ENCODE measurements at places on chromosomes 2 and 18.

DNA sequence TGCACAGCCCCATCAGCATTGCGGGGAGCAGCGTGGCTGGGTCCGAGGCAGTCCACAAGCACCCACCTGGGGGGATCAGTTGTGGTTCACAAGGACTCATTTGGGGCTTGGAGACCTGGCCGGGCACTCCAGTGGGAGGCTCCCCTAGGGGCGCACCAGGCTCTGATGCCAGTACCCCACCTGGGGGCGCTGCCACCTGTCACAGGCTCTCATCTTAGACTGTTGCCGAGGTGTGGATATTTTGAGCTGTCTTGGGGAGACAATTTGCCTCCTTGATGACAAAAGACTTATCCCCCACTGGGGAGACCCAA lies 3.0 kb downstream of the ADRA2B start:
- no peak for DNase-seq

DNA sequence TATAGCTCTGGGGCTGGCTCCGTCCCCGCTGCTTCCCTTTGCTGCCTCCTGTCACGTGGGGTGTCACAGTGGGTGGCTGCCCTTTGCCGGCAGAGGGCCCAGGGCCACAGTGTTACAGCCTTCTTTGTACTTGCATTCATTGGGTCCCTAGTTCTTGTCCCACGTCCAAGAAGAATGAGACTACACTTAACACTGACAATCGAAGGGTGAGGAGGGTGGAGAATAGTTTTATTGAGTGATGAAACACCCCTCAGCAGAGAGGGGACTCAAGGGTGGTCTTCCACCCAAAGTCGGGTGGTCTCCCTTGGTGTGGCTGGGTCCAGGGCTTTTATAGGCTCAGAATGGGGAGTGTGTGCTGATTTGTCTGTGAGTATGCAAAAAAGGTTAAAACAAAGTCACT lies 1.9 kb downstream of the ATG4B start:
- DNase-seq: no peak

DNA sequence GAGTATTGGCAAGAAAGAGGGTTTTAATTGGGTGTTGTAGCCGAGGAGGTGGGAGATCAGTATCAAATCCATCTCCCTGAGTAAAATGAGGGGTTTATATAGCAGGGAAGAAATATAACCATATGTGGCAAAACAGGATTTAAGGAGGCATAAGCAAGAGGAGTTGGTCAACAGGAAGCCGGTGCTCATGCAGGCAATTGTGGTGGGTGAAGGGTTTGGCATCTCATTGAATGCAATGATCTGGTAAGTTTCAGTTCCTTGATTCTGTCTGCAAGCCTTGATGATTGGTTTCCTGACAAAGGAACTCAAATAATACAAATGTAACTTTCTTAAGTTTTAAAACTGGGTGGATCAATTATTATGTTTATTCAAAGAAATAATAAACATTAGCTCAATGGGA lies 564.4 kb upstream of the LINC00305 start:
- no peak for DNase-seq

GRCh38 chr2:64467096-64467843 lies 13.3 kb downstream of the LGALSL start:
- DNase-seq: no peak

DNA sequence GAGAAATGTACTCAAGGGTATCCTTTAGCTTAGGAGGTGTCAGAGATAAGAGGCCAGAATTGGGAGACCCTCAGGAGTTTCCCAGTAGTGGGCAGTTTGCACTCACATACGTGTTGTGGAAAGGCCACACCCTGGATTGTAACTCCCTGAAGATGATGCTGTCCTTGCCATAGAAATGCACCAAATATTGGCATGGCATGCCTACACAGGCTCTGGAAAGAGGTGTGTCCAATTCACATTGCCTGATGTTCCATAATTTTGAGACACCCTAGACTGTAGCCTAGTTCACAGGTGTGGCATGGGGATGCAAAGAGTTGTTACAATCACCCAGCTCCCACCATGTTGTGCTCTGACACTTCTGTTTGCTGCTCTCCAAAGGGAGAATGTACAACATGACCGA lies 271.9 kb downstream of the CCDC85A start:
- no peak for DNase-seq

DNA sequence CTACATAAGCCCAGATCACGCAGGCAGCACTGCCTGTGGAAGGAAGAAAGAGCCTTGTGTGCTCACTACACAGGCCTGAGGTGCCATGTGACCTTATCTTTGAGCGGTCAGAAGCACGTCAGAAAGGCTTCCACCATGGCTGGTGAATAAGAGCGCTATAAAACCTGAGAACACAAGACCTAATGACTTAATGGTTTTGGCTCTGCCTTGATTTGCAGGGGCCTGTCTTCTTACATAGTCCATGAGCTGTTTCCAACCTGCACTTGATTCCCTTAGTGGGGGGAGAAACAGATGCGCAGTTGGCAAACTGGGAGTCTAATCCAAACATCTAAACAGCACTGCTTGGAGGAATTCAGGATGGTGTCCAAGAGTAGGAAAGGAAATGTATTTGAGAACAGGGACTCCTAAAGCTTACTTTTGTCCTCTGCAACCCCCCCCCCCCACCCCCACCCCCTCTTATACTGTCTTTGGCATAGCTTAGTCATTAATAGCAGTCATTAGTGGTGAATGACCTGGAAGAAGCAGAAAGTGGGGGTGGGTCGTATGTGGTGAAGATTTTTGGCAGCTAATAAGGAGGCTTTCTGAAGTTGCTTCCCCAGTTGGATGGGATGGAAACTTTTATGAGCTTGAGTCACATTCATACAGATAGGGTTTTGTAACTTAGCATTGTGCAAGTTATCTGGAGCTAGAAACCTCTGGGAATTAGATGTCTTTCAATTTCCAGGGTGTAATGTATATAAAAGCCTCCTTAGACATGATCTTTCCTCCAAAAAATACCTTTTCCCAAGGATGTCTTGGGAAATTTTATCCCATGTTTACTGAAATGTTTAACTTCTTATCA lies 454.1 kb downstream of the MEIS1 start:
- no peak for DNase-seq

DNA sequence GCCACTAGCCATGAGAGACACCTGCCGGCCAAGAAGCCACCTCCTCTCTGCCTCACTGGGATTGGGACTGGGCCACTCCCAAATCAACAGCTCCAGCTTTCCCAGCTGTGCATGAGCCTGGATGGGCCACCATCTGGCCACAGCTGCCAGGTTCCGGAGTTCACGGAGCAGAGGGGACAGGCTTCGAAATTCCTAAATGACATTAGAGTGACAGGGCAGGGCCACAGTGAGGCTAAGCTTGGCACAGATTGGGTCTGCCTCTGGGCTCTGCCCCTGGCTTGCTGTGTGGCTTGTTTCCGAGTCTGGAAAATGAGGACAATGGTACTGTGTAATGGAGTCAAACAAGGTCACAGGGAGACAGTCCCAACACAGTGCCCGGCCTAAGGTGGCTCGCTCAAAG lies 6.5 kb downstream of the DIPK1C start:
- DNase-seq: no peak

DNA sequence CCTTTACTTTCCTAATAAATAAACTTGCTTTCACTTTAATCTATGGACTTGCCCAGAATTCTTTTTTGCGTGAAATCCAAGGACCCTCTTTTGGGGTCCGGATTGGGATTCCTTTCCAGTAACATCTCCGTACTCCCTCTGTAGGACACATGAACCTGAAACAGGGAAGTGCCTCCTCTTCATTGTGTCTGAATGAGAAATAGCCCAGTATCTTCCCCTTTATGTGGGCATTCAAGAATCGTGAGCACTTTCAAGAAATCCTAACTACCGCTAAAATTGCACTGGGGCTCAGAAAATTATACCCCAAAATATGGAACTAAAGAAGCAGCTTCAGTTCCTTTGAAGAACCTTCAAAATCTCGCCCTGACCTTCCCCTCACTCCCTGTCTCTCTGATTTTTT lies 7.8 kb upstream of the POMC start:
- no peak for DNase-seq

DNA sequence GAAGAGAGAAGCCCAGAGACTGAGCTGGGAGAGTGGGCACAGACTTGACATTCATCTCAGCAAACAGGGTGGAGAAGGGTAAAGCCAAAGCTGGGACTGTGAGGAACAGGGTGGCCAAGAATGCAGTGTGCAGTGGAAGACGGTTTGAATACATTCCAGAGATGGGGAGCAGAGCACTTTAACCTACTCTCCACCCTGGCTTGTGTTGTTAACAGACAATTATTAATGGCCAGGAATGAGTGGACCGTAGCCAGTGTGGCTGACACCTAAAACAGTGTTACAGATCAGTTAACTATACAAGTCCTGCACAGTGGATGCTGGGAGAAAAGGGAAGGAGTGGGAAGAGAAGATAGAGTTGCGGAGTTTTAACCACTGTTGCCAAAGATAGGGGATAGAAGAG lies 7.4 kb upstream of the NAB1 start:
- no peak for DNase-seq

- DNase-seq: no peak
Observed at GRCh38 chr2:182615036-182615435, 101.0 kb upstream of the DNAJC10 start.

- no peak for DNase-seq
Observed at GRCh38 chr18:44079606-44080005, 601.1 kb upstream of the SETBP1 start.

DNA sequence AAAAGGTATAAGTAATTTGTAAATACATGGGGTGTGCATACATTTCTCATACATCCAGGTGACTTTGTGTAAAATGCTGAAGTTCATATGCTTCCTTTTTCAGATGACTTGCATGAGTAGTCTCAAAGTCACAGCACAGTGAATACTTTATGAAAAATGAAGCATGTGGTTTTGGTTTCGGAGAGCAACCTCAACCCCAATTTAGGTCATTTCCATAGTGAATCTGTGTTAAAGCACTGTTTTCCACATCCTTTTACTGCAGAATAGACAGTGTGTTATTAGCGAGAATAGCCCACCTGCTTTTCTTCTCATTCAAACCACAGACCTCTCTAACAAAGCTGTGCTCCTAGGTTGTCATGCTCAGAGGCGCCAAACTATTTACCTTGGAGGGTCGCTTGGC lies 204.4 kb upstream of the RASGRP3 start:
- peak; percentile 53 for DNase-seq

DNA sequence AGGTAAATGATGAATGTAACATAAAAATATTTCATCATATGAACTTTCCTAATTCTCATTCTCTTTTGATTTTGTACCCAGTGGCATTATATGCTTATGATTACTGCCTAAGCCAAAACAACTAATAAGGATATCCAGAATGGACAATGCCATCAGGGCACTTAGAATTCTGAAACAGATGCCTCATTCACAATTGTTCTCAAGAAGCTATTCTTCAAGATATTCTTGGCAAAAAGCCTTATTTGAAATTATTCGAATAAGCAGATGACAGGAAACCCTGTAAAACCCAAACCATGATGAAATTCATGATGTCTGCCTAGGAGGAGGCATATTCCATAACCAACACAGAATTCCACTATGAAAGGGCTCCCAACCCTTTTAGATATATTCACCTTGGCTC lies 353.2 kb upstream of the TRIB2 start:
- no peak for DNase-seq

- DNase-seq: no peak
Observed at GRCh38 chr2:218137514-218137913, 11.7 kb downstream of the CXCR2 start.

DNA sequence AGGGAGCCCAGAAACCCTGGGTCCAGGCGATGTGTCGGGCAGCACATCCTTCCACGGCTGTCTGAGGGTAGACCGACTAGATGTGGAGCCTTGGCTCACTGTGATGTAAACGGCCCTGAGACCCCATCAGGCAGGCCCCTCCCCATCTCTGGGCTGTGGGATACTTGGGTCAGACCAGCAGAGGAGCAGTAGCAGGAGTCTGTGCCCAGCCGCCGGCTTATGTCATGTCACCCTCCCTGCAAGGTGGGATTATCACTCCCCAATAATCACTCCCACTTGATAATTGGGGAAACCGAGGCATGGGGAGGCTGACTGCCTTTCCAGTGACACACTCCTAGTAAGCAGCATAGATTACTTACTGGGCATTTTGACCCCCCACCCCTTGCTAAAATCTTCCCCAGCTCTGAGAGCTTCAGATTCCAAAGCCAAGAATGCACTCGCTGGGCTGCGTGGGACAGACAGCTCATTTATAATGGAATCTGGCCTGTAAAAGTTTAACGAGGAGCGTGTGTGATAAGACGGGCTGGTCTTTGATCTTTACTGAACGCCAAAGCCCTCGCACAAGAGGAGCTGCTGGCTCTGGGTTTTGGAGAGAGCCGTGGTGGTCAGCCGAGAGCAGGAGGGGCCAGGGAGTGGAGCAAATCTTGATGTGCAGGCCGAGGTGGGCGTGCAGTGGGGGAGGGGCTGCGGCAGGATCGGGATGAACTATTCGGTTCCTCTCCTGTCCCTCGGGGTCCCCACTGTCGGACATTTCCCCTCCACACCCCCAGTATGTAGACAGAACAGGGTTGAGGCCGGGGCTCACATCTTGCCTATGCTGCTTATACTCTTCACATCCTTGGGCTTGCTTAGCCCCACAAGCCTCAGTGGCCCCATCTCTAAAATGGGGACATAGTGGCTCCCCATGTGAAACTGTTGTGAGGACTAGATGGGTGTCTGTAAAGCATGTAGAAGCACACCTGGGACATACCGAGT lies 200.0 kb downstream of the GLI2 start:
- DNase-seq: no peak

GRCh38 chr18:40878371-40878770 lies 1076.7 kb upstream of the PIK3C3 start:
- DNase-seq: no peak

GRCh38 chr18:23939366-23939765 lies 75.2 kb upstream of the TTC39C start:
- no peak for DNase-seq

- peak; percentile 24 for DNase-seq
Observed at GRCh38 chr2:196504788-196505187, 134.7 kb upstream of the CCDC150 start.

GRCh38 chr2:54438271-54438670 lies 17.9 kb upstream of the SPTBN1 start:
- DNase-seq: no peak

- no peak for DNase-seq
Observed at GRCh38 chr2:50766058-50766457, 265.9 kb downstream of the NRXN1 start.

- no peak for DNase-seq
Observed at GRCh38 chr2:170243898-170244297, 66.0 kb downstream of the MYO3B start.

DNA sequence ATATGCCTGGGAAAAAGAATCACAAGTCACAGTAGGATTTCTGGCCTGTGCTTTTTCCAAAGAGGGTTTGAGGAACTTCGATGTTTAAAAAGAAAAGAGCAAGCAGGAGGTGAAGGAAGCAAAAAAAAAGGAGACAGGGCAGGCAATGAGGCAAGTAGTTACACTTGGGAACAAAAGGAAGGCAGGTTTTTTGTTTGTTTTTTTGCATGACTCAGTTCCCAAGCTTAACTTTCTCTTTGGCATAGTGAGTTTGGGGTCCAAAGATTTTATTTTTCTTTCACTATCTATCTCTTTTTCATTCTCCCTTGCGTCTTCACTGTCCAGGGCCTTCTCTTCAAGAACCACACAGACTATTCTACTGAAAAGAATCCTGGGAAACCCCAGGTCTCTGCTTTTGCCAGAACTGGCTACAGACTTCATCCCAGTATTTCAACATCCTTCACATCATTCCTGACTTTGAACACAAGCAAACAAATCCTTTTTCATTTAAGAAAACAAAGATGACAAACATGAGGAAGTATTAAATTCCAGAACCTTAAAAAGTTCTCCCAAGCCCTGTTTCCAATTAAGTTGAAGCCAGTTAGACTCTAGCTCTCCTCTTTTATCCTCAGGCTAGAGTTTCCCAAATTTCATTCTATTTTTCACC lies 210.7 kb upstream of the RND3 start:
- no peak for DNase-seq
